ENCODE measurements at places on chromosomes 5 and 9.

- DNase-seq = no peak
Observed at GRCh38 chr9:3858961-3859360, 333.2 kb upstream of the RFX3 start.

DNA sequence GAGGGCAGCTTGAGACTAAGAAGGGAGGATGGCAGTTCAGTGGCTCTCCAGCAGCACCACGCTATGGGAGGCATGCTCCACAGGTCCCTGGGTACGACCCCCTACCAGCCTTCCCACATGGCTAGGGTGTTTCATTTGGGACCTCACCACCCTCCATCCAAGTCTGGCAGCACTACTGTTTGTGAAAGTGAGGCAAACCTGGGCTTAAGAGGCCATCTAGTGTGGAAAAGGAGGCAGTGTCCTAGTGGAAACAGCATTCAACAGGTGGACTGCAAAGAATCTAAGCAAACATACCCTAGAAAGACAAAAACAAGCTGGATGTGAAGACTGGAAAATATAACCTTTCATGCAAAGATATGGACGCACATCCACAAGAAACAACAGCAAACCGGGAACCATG, 4.8 kb upstream of the C5orf47 start:
- DNase-seq = no peak

DNA sequence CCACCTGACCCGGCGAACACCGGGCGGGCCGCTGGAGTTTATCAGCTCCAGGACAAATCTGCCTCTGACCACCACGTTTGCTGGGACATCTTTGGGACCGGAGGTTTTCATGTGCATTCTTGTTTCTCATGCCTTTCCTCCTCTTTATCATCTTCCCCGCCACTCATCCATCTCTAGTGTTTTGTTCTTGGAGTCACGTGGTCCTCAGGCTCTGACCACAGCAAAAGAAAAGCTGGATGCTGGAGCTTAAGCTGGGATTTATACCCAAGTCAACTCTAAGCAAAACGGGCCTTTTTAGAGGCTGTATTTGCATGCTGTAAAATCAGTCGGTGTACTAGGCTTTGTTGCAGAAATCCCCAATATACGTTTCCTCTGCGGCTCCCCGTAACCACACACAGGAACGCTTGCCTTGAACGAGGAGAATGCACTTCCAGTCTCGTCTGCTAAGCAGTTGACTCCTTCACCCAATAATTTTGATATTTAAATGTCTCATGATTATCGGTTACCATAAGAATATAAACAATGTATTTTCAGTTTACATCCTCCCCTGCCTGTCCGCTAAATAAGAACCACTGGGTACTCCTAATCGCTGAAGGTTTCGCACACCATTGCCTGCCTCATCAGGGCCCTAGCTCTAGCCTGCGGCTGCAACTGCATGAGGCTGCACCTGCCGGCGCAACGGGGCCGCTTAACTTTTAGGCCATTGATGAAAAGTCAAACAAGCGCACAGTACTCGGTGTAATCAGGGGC, 560 bp upstream of the NDUFS6 start:
- DNase-seq = peak; percentile 32

- DNase-seq = no peak
Observed at GRCh38 chr5:163706053-163706771, 200.8 kb downstream of the MAT2B start.

- no peak for DNase-seq
Observed at GRCh38 chr5:144778561-144778960, 607.9 kb downstream of the KCTD16 start.

DNA sequence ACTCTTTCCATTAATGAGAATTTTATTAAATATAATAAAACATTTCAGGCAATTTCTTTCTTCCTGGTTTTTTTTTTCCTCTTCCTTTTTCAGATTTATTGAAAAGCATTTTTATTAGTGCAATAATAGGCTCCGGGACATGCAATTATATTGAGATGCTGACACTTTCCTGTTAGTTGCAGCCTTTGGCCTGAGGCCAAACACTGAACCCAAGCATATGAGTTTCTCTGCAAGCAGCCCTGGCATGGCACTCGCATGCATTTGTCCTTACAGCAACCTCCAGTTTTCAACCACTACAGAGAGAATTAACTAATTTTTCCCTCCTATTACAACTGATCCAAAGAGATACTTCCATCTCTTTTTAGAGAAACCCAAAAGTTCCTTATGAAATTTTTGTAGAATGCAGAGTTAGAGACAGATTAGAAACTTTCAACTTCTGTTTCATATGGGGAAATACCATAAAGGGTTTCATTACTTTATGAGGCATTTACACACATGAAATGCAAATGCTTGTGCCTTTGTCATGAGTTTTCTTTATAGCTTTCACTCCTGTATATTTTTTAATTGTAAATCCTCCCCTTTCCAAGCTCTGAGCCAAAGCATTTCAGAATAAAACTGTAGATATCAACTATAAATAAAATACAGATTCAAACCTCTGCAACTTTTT, 183.0 kb downstream of the CETN3 start:
- no peak for DNase-seq

Data from nucleus accumbens (tissue), 56 donors.